ENCODE measurements at places on chromosomes 11 and 22.
A peak's percentile ranks its signal among the peaks of the same experiment; 100 is the strongest.

GRCh38 chr11:30282289-30282631 lies 40.6 kb upstream of the ARL14EP start:
- no peak for DNase-seq

- no peak for DNase-seq
Observed at GRCh38 chr22:29907753-29908515, 25.0 kb downstream of the MTMR3 start.

DNA sequence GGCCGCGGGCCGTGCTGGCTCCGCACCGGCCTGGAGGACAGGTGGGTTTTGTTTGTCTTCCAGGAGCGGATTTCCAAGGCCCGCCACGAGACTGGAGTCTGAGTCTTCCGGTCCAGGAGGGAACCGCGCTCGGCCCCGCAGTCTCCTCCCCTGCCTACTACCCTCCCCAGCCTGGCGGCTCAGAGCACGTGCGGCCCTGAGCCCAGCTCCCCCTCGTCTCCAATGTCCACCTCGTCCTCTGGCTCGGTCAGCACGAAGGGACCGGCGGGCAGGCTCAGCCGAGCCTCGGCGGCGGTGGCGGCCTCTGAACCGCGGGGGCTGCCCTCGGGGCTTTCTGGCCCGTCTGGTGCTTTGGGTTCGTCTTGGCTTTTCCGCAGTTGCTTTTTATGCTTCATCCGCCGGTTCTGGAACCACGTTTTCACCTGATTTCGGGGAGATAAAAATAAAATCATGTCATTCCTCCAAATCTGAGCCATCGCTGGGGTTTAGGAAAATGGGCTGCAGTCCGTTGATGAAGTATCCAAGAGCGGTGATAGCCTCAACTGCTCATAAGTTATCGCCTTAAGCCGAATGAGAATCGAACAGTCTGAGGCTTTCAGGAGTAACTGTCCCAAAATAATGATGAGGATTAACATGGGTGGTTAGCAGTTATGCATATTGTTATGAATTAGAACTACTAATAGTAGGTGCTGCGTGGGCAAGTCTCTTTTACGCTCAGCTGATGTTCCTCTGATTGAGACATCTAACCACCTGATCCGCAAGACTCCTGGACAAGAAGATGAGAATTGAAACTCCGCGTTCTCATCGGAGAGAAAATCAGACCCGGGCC lies 4.0 kb downstream of the BSX start:
- DNase-seq = no peak

GRCh38 chr11:70122490-70123198 lies 44.5 kb downstream of the ANO1 start:
- DNase-seq = no peak

- no peak for DNase-seq
Observed at GRCh38 chr11:20033806-20034205, 126.5 kb downstream of the DBX1 start.

GRCh38 chr11:9662273-9662672 lies 1.6 kb upstream of the SWAP70 start:
- DNase-seq = no peak

GRCh38 chr11:11157185-11157584 lies 195.9 kb downstream of the CSNK2A3 start:
- DNase-seq = peak; percentile 53

Data from stimulated activated CD4-positive, alpha-beta T cell treated with anti-CD3 and anti-CD28 coated beads, Interleukin-4, amount 100 ng/mL, for 4 hours (primary cell).